ENCODE measurements at places on chromosomes 12 and 14.

GRCh38 chr12:91695964-91696363 is 449.7 kb downstream of the BTG1 start:
- DNase-seq: no peak

GRCh38 chr14:81219759-81220579 is 790 bp downstream of the GTF2A1 start:
- no peak for DNase-seq

- no peak for DNase-seq
These were observed 935 bp downstream of the TBC1D30 start for GRCh38 chr12:64825143-64826021.

- no peak for DNase-seq
These were observed 185.6 kb downstream of the TBX5 start for GRCh38 chr12:114220311-114220710.

- DNase-seq: no peak
These were observed 17.2 kb upstream of the LRRK2 start for GRCh38 chr12:40207551-40207950.

DNA sequence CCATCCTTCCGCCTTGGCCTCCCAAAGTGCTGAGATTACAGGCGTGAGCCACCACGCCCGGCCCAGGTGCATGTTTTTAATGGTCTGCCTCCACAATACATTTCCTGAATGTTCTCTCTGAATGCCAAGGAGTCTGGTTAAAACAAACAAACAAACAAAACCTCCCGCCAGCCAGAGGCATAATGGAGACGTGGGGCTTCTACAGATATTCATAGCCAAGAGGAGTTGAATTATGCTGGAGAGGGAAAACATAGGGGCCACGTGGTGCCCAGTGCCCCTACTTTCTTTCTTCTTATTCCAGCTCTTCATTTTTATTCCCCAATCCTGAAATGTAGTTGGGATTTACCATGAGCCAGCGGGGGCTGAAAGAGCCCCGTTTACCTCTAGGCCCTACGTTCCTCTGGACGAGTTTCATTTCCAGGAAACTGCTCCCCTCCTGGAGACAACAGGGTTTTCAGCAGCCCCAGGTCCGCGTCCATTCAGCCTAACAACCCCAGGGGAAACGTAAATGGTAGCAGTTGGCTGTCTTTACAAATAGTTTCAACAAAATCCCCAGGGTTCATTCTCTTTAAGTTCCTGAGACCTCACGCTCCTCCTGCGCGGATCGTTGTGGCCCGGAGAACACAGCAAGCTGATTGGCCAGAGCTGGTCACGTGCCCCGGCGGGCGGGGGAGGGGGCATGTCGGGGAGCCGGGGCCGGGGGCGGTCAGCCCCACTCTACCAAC is 108.5 kb upstream of the ESRRB start:
- no peak for DNase-seq

DNA sequence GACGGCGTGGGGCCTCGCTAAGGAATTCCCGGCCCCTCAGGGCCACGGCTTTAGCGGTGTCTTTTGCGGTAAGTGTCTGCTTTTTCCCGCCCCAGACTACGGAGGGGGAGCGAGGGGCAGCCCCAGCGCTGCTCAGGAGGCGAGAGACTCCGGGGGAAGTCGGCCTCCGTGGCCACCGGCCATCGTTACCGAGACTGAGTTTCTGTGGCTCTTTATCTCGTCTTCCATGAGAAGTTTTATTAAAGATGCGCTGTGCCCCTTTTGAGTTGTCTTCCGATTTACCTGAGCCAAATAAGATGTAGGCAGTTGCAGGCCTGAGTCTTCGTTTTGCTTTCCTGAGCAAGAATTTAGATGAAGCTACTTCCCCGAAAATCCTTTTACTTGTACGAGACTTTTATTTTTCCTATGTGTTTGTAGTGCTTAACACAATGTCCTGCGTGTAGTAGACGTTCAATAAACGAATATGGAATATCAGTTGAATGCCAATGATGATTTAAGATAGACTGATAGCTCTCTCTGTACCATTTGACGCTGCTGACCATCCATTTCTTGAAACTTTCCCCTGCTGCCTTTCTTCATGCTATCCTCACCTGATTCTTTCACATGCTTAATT is 462 bp downstream of the SRP54 start:
- no peak for DNase-seq

DNA sequence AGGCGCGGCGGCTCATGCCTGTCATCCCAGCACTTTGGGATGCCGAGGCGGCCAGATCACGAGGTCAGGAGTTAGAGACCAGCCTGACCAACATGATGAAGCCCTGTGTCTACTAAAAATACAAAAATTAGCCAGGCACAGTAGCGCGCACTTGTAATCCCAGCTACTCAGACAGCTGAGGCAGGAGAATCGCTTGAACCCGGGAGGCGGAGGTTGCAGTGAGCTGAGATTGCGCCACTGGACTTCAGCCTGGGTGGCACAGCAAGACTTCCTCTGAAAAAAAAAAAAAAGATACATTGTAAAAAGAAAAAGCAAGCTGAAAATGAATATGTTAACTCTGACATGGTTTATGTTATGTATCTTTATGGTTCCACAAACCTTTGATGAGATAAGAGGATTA is 33.6 kb downstream of the RPGRIP1 start:
- no peak for DNase-seq

- DNase-seq: no peak
These were observed 26.2 kb downstream of the TMEM30B start for GRCh38 chr14:61254808-61255526.

DNA sequence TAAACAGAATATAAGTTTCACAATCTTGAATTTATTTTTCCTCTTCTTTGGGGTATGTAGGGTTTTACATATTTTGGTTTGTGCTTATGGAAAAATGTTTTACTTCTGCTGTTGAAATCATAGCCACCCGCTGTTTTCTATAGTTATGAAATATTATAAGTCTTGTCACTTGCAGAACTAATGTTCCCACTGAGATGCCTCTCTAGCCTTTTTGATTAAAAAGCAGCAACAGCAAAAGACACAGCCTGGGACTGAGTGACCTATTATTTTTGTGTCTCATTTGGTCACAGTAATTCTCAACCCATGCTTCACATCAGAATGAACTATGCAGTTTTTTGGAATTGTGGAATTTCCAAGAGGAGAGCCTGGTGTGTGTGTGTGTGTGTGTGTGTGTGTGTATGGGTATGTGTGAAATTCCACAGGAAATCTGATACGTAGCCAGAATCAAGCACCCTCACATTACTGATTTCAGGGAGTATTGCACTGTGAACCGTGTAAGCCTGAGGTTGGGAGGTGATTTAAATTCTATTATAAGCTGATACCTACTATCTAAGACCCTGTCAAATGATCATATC is 55.7 kb upstream of the FRMD6 start:
- no peak for DNase-seq

DNA sequence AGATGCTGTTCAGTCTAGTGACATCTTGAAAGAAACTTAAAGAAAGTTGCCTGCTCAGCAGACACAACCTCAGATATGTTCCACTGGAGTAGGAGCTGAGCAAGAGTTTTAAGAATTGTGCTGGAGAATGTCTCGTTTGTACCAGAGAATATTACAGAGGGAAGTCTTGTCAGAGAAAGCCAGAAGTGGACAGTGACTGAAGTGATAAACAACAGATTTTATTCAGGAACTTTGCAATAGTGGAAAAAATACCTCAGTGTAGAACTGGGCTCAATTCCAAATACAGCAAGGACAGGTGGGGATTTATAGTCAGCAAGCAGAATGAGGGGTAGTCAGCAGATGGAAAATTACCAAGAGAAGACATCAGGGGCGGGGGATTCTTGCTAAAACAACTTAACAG is 18.6 kb downstream of the ZDHHC17 start:
- no peak for DNase-seq

Measured in H54 (cell line).